ENCODE measurements at places on chromosomes 7 and 10. TPM values are rescaled to one million over a fixed set of nuclear protein-coding genes. Genes with fewer than 3 reads are reported as not detected.

DNA sequence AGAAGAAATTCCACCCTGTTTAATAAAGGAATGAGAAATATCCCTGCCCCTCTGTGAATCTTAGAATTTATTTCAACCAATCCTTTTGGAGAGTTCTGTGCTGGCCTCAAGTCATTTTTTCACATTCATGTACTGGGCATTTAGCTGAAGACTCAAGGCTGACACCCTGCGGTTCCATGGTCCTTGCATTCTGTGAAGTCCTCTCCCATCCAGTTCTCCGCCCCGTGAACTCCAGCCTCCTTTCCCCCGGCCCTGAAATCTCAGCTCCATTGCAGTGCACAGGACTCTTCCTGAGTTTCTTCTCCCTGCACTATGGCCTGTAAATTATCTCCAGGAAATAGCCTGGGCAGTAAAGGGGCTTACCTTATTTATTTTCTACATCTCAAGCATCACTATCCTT is 183.0 kb upstream of the KCND2 start:
- DNase-seq, result no peak

- no peak for DNase-seq
Measured at GRCh38 chr7:1352656-1353271, 106.5 kb downstream of the MICALL2 start.

Gene BLNK
- total RNA-seq, result 0.27 TPM

DNA sequence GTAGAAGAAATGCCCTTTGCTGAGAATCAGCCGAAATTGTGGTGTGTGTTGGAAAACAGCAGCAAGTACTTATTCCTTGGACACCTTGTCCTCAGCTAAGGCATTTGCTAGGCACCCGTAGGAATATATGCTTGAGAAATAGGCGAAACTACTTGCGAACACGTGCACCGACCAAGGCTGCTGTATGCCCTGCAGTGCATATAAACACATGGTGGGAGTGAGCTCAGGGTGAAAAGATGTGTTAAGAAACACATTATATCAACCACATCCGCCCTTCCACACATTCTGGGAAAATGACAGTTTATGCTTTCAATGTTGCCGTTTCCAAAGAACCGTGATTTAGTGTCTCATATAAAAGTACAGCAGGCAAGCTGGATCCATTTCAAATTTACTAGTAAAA is 199.2 kb downstream of the JCAD start:
- DNase-seq, result no peak

- DNase-seq, result no peak
Measured at GRCh38 chr10:52609071-52609470, 163.5 kb downstream of the MBL2 start.

GRCh38 chr7:106611911-106612310 is 49.0 kb downstream of the CCDC71L start:
- no peak for DNase-seq

DNA sequence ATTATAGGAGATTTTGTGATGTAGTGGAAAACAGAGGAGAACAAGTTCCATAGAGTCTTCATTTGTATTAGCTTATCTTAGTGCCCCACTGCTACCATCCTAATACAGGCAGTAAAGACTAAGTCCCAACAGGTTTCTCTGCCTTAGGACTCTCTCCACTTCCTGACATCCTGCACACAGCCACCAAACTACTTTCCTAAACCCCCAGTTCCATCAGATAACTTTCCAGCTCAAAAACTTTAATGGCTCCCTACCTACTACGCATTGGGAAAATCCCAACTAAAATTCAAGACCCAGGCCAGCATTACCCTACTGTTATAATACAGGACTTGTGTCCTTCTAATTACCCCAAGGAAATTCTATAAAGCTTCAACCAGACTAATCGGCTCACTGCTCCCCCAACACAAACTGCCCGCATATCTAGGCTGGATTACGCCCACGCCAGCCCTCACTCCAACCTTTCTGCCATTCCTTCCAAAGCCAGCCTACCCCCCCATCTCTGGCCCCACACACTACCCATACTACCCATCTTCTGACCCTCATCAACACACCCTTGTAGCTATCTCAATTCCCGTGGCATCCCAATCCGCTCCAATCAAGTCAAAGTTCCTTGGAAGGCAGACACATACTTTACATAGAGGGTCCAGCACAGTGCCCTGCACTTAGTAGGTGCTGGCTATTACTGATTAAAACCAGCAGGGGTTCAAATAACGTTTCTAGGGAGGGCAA is 1.4 kb downstream of the IDE start:
- no peak for DNase-seq

Gene CCSER2
- 118 TPM for total RNA-seq

Gene SCIN
- 2.5 TPM for total RNA-seq
